ENCODE measurements at places on chromosomes 12 and 14.

- DNase-seq: no peak
These were observed 882 bp upstream of the IL23A start for GRCh38 chr12:56337753-56338251.

GRCh38 chr12:70049596-70050360 is 193.5 kb upstream of the CNOT2 start:
- DNase-seq: no peak

GRCh38 chr14:44316647-44317440 is 190.2 kb downstream of the FSCB start:
- DNase-seq: peak; percentile 93

- DNase-seq: no peak
These were observed 3.0 kb downstream of the FOXA1 start for GRCh38 chr14:37591941-37592481.

DNA sequence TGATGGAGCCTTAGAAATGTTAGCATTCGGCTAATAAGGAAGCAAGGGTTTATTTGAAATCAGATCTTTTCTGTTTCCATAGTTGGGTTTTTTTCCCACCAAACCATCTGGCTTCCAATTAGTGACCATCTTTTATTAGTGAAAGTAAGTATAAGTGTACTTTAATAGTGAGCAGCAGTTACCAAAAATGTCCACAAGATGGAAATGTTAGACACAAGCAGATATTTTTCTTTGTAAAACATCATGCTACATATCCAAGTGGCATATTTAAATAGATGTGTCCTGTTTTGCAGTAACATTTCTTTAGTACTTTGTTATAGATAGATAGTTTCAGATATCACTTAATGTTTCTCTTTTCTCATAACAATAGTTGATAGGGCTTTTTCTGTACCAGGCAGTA is 28.8 kb downstream of the YEATS4 start:
- DNase-seq: peak; percentile 70

DNA sequence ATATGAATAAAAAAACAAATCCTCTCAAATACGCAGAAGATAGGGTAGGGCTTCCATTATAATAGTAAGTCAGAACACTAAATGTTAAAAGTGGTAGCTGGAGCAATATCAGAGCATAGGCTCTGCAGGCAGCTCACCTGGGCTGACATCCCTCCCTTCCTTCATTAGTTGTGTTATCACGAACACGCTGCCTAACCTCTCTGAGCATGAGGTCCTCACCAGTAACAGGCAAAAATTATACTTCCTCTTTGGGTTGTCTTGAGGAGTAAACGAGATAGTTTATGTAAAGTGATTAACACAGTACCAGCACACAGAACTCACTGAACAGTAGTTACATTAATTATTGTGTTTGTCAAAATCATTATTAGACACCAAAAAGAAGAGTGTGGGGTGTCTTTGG is 154.3 kb downstream of the STXBP6 start:
- DNase-seq: no peak

DNA sequence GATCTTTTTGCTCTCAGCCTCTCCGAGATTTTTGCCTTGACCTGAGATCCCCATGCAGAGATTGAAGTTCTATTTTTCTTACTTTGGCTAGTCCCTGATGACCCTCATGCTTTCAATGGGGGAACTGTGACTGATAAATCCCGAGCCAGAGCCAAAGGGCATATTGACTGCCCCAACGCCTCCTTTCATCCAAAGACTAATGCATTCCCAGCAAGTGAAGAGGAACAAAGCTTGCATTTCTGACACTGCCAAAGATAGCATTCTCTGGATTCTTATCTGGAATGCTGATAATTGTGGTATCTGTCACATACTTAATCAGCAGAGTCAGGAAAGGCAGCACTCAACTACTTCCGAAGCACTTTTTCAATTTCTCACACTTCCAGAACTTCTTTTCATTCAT is 152.3 kb upstream of the EGLN3 start:
- no peak for DNase-seq

DNA sequence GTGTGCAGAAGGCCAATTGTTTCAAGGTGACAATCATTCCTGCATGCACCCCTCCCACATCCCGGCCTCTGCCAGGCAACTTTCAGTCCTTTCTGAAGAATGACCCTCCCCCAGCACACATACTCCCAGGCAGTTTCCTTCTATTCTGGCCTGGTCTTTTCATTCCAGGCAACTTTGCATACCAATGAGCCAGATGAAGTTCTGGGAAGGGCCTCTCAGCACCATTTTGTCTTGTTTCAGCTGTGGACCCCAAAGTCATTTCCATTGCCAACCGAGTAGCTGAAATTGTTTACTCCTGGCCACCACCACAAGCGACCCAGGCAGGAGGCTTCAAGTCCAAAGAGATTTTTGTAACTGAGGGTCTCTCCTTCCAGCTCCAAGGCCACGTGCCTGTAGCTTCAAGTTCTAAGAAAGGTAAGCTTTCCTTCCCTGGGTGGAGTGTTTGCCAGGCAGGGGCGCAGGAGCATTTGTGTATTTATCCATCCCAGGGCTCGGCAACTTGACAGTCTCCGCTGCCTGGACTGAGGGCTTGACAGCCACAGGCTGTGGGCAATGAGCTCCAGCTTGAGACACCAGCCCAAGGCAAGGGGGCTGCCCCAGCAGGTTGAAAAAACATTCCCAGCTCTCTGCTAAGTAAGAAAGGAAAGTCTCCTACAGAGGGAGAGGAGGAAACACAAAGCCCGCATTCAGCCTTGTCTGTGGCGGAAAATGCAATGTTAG is 16.4 kb downstream of the BCL2L14 start:
- peak; percentile 59 for DNase-seq

DNA sequence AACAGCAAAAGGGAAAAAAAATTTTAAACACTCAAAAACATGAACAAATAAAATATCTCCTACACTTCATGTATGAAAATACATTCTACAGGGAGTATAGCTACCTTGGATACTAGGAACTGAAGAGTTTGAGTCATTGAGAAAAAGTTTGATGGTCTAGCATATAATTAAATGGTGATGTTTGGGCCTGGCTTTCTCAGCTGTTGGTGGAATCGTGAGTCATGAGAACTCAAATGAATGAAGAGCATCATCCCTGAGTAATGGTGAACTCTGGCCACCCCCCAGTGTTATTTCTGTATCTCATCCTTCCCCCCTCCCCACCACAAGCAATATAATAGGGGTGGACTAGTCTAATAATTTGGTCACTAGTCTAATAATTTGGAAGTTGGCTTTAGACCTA is 6.7 kb upstream of the SLC6A15 start:
- DNase-seq: peak; percentile 2

DNA sequence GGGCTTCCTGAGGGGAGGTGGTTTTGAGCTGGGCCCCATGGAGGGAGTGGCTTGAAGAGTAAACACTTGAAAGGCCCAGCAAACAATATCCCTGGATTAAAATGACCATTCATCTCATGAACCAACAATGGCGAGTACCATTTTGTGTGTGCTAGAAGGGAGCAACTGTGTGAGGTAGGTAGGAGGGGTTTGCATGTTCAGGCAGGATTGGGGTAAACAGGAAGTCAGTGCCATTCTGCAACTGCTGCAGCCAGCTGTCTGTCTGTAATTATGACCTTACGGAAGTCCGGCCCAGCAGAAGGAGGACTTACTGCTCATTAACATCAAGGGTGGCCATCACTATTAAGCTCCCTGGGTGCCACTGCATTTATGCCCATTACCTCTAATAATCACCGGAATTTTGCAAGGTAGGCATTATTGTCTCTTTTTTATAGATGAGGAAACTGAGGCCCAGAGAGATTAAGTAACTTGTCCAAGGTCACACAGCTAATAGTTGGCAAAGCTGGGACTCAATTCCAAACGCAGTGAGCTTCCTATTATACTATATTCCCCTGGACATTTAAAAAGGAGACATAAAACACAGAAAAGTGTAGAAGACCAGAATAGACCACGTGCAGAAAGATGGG is 16.6 kb upstream of the IFI27L2 start:
- no peak for DNase-seq

- DNase-seq: no peak
These were observed 19.1 kb upstream of the RIN3 start for GRCh38 chr14:92494512-92494911.

DNA sequence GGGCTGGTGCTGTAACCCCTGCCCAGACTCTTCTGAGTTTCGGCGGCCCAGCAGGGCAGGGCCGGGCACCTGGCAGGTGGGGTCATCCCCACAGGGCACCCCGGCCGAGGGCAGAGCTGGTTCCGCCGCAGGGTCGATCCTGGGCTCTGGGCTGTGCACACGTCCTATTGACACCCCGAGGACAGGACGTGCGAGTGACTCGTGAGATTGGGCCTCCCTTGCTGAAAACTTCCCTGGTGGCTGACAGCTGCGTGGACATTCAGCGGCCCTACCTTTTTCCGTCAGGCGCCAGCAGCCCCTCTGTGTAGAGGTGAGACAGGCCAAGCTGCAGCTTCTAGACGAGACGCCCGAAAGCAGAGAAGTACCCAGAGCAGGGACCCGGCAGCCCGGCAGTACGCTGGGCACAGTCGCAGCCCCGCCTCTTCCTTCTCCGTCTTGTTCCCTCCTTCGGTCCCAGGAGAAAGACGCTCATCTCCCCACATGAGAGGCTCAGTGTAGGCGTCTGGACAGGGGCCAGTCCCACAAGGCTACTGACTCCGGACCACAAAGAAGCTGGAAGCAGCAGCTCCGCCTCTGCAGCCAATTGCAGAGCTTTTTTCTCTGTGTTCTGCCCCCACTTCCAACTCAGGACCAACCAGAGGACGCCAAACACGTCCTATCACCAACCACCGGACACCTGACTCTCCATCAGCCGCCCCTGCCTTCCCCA is at the start of gene LRCOL1:
TSS of gene LRCOL1 (minus strand) at position 532 of the 709 bp plus-strand sequence. CDS start 4,331 bp downstream, outside the sequence.
- DNase-seq: peak; percentile 93

DNA sequence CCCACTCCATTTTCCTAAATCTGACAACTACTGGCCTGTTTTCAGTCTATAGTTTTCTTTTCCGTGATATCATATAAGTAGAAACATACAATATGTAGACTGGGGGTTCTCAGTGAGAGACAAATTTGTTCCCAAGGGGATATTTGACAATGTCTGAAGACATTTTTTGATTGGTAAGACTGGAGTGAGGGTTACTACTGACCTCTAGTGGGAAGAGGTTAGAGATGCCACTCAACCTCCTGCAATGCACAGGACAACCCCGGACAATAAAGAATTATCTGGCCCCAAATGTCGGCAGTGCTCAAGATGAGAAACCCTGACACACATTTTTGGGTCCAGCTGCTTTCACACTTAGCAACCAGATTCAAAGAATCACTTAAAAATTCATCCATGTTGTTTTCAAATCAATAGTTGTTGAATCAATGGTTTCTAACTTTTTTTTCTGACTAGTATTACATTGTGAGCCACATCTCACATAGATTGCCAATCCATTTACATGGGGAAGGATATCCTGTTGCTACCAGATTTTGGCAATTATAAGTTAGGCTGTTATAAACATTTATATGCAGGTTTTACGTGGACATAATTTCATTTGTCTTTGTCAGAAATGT is 307.1 kb downstream of the RPL10L start:
- DNase-seq: peak; percentile 44

GRCh38 chr12:52164624-52165023 is 27.2 kb downstream of the KRT80 start:
- no peak for DNase-seq

DNA sequence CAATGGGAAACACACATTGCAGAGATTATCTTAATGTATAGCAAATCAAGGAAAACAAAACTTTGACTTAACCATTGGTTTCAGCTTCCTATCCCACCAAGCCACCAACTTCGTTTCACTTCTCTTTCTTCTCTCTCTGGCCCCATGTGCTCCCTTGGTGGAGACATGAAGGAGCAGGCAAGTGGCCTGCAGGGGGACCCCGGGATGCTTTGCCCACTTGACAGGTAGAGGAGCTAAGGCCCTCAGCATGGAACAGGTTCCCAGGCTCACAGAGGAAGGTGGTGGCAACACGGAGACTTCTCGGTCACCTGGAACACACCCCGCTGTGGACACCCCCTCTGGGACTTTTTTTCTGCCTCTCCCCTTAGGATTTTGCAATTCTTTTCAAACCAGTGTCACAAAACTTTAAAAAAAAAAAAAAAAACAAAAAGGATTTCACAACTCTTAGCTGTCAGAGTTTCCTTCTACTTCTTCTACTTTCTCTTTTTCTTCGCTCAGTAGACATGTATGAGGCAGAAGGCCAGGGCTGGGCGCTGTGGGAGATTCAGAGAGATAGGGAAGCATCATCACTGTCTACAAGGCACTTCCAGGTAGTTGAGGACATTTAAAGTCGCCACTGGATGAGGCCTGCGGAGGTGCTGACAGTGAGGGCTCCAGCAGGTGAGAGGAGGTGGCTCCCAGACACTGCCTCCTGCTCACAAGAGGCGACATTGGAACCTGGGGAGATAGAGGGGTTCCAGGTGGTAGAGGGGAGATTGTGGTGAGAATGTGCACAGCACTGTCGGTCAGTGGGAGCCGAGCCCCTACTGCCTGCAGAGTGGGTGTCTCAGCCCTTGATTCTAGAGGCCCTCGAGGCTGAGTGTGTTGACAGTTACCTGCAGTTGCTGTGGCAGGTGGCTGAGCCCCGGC is 119.6 kb downstream of the GCH1 start:
- no peak for DNase-seq

DNA sequence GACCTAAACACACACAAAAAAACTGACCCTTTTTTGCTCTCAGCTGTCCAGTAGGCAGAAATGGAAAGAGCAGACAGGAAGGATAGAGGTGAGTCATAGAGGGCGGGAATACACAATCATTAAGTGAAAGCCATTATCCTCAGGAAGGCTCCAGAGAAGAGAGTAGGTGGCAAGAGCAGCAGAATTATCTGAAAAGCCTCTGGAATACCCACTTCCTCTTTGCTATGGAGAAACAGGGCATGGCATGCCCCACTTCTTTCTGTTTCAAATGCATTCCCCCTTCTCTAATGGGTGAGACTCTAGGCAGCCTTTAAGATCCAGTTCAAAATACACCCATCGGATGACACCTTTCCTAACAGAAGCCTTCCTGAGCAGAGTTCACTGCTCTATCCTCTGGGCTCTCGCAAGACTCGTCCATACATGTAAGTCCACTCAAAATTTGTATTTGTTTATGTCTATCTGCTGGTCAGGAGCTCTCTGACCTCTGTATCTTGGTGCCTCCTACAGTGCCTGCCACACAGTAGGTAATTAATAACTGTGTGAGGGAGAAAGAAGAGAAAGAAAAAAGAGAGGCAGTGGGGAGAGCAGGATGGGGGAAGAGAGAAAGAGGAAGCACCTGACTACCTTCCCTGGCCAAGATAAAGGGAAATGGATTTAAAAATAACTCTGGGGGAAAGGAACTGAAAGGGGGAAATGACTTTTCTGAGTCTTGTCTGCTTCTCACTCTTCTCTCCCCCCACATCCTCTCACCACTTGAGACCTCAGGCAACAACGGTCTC is 8.5 kb downstream of the KLHL33 start:
- DNase-seq: peak; percentile 44

- no peak for DNase-seq
These were observed 7.1 kb downstream of the RNASE7 start for GRCh38 chr14:21049271-21049673.

GRCh38 chr14:68790644-68791077 is 2.2 kb downstream of the ZFP36L1 start:
- DNase-seq: peak; percentile 49

GRCh38 chr12:49671031-49671765 is 36.0 kb downstream of the FMNL3 start:
- DNase-seq: no peak
